ENCODE measurements at places on chromosomes 3 and 15.

DNA sequence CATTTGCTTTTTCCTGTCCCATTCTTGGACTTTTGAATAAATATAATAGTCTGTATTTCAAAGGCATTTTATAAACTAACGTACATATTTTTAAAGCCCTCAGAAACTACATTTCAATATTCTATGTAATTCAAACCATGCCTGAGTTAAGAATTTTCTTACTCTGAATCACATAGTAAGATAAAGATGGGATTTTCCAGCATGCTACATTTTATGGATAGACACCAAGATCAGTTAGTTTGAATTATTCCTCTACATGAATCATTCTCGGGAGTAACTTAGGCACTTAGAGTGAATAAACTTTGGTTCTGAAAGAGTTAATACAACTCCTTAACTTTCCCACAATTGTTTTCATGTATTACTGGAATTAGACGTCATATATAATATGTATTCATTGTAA is 713.3 kb upstream of the CBLB start:
- DNase-seq: no peak

GRCh38 chr3:119181765-119182164 is 8.4 kb downstream of the UPK1B start:
- no peak for DNase-seq

- DNase-seq: no peak
Observed at GRCh38 chr3:195032955-195033354, 238.0 kb downstream of the XXYLT1 start.

DNA sequence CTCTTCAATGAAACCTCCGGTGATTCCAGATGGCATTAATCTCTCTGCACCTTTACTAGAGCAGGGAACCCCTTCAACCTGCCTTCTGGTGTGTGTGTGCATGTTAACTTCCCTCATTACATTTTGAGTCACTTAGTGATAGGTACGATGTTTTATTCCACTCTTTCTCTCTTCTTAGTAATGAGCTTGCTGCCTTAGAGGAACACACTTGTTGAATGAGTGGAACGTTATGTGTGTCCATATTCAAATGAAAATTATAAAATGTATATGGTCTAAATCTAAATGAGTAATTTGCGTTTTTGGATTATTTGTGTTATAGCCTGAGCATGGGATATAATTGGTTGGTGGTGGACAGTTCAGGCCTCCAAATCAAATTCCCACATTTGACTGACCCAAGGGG is 12.1 kb downstream of the MAP2K5 start:
- no peak for DNase-seq

DNA sequence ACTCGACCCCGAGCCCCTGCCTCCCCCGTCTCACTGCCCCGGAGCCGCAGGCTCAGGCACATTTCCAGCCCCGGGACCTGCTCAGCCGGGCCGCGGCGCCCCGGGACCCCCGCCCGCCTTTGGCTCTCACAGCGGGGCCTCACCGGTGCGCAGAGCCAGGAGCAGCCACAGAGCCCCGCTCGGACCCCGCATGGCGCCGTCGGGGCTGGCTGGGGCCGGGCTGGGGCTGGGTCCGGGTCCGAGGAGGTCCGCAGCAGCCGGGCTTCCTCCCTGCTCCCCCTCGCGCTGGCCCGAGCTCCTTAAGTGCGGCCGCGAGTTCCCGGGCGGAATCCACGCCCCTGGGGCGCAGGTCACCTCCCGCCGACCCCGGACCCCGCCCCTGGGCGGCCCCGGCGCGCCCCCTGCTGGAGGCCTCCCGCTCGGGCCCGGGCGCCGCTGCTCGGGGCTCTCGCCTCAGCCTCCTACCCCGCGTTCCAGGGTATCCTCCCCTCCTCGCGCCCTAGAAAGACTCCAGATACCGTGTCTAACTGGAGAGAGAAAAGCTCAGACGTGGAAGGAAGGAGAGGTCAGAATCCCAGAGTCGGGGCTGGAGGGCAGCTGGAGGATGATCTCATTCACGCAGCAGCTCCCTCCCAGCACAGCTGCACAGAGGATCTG is at the start of gene MELTF:
Gene MELTF, minus strand, starts transcription at position 307 of the 657 bp plus-strand sequence. Its CDS starts 115 bp downstream, at position 192.
- peak; percentile 19 for DNase-seq

DNA sequence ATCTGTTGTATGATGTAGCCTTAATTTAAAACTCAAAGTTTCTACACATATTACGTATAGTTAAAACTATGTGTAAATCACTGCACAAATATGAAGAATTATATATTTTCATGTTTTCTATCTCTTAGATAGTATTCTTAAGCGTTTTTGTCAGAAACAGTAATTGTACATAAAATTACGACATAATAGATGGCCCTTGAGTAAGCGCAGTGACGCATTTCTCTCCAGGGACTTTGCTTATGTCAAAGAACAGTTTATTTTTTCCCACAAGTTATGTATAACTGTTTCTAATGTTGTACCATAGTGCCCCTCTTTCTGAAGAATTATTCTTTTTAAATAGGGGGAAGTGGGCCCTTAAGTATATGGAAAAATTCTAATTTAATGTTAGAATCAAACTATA is 934.0 kb downstream of the VGLL3 start:
- DNase-seq: no peak

DNA sequence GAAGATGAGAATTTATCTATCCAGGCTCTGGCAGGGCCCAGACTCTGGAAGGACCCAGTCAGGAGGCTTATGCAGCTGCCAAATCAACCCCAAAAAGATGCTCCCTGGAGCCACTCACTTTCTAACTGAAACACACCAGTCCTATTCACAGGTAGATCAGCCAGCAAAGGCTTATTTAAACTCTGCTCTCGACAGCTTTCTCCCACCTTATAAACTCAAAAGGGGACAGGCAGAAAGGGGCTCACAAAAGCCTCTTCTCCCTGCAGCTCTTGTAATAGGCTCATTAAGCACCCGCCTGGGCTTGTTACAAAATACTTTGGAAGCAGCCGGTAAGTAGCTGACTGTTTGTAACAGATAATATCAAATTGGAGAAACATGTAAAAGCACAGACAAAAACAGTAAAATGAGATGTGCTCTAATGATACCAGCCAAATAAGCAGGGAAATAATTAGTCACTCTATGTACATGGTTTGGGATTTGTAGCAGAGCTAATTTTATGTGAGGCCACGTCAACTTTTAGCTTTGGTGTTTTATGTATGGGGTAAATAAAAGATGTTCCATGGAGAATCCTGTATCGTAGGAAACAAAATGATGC is 213.8 kb downstream of the NR2F2 start:
- DNase-seq: no peak

DNA sequence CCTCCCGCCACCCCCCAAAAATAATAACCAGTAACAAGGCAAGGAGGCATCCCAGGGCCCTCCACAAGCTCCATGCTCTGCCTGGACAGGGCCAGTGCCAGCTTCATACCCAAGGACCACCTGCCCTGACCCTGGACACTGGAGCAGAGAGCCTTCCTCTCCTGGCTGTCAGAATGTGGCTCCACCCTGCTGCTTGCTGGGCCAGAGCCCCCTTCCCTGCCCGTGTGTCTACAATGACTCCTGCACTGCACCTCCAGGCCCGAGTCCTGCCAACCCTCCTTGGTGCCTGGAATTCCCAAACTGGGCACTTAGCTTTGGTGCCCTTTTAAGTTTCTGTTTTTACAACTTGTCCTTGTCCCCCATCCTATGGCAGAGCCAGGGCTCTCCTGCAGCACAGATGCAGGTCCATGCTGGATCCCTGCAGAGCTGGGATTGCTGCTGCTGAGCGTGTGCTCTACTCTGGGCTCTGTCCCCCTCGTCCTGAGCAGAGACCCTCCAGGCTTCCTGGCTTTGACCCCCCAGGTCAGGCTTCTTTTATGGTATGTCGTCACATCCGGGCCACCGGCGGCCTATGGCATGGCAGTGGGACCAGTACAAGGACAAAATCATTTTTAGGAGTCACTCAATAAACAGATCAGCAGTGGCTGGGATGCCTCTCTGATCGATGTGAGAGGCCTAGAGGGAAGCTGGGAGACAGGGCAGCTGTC is 11.4 kb upstream of the SNRPA1 start:
- no peak for DNase-seq

DNA sequence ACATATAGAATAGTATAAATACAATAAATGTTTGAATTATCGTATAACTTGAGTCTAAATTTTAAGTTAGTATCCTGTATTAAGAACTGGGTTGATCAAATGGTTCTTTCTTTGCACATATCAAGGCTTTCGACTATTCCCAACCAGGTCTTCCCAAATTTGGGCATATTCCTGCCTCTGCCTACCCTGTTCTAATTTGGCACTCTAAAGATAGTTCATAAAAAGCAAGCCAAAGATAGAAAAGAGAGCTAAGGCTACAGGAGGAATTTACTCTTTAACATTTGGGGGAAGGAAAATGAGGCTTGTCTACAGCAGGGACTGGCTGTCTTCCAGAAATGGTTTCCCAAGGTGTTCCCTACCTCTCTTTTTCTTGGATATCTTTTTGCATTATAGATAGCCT is 36.1 kb downstream of the SLC35A5 start:
- no peak for DNase-seq

GRCh38 chr3:148694116-148694515 is 3.6 kb upstream of the AGTR1 start:
- DNase-seq: no peak

DNA sequence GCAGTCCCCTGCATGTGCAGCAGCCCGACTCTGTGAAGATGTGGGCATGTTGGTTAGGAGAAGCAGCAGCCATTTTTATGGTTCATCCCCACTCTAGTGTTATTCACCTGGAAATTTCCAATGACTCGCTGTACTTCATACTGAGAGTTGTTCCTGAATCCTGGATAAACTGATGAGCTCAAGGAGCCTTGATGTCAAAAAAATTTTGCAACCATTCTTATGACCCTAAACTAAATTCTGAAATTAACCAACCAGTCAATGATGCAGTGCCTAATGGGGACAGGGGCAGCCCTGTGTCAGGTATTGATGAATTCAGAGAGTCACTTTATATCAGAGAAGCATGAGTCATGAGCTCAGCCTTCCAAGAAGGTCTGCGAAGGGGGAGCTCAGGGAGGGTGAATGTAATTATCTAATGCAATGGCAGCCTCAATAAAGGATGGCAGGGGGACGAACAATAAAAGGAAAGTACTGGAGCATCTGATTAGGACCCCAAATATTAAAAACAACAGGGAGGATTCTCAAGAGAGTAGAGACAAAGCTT is 108.4 kb upstream of the VEPH1 start:
- DNase-seq: no peak

GRCh38 chr3:132135628-132136333 is 101.0 kb upstream of the CPNE4 start:
- DNase-seq: no peak

DNA sequence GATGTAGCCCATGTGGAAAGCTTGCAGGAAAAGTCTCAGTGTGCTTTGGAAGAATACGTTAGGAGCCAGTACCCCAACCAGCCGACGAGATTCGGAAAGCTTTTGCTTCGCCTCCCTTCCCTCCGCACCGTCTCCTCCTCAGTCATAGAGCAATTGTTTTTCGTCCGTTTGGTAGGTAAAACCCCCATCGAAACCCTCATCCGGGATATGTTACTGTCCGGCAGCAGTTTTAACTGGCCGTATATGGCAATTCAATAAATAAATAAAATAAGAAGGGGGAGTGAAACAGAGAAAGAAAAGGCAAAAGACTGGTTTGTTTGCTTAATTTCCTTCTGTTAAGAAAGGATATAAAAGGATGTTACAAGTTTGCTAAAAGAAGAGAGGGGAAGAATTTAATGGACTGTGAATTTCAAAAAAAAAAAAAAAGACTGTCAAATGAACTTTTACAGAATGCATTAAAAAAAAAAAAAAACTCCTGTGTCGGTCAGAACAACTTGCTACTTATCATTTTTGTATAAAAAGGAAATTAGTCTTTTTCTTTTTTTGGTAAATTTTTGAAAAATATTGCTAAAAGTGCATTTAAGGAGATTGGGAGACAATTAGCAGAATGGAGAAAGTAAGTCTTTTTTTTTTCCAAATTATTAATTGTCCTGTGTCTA is 7.0 kb downstream of the NR2F2 start:
- no peak for DNase-seq

DNA sequence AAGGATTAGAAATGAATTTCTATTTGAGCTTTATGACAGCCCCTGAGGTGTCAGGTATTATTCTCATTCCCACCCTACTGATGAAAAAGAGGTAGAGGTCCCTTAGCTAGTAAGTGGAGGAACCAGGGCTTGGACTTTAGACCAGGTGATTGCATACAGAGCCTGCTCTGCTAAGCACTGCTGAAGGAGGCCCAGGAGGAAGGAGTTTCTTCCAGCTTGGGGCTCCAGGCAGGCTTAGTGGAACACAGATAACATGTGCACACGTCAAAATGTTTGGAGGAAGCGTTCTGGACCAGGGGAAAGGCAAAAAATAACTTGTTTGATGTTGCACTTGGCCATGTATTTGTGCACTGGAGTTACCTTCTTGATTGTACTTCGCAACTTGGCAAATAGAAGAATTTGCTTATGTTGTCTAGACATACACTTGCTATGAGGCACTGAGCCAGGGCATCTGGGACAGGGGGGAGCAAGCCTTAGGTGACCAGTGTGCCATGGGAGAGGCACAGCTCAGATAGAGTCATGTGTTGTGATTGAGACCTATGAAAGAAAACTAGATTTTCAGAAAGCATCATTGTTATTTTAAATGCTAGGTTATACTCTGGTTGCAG is 22.4 kb downstream of the IFT122 start:
- DNase-seq: no peak

DNA sequence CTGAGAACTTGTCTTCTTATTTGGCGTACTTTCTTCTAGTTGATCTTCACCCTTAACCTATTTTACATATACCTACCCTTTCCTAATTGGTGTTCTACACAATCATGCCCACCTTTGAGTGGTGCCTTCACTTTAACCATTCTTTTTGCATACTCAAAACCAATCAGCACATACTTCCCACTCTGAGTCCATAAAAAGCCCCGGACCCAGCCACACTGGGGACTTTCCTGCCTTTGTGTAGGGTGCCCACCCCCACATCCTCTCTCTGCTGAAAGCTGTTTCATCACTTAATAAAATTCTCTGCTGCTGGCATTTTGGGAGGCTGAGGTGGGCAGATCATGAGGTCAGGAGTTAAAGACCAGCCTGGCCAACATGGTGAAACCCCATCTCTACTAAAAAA is 15.9 kb upstream of the CHST2 start:
- DNase-seq: no peak

DNA sequence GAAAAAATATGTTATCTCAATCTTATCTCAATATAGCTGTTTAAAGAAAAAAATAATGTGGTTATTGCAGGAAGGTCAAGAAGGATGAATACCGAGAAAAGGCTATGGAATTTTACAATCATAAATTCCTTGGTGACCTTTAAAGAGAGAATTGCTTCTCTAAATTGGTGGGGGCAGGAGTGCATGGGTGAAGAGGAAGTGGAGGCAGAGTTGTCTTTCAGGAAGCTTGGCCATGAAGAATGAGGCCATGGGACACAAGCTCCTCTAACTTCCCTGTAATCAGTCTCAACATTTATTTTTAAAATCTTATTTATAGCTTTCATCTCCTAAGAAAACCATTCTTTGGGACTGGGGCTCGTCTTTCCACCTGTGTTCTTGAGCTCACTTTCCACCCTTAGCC is 22.4 kb upstream of the ALDH1A2 start:
- DNase-seq: no peak

GRCh38 chr3:51392355-51393133 is 1.5 kb downstream of the RBM15B start:
- no peak for DNase-seq

DNA sequence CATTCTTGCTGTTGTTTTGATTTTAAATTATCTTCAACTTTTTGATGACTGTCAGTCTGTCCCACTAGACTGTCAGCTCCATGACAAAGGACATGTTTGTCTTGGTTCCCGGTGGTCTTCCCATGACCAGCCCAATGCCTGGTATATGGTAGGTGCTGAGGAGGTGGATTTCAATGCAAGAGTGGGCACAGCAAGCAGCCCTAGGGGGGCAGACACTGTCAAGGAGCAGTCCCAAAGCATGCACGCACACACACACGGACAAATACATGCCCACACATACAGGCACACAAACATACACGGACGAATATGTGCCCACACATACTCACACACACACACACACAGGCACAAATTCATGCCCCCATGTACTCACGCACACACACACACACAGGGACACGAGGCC is 12.0 kb downstream of the KLF15 start:
- no peak for DNase-seq

Measured in NCI-H1092 (cell line).